Progenitor cell of endocrine pancreas (in vitro differentiated cells): ENCODE measurements at places on chromosomes 2 and 18.
A peak's percentile ranks its signal among the peaks of the same experiment; 100 is the strongest.

DNA sequence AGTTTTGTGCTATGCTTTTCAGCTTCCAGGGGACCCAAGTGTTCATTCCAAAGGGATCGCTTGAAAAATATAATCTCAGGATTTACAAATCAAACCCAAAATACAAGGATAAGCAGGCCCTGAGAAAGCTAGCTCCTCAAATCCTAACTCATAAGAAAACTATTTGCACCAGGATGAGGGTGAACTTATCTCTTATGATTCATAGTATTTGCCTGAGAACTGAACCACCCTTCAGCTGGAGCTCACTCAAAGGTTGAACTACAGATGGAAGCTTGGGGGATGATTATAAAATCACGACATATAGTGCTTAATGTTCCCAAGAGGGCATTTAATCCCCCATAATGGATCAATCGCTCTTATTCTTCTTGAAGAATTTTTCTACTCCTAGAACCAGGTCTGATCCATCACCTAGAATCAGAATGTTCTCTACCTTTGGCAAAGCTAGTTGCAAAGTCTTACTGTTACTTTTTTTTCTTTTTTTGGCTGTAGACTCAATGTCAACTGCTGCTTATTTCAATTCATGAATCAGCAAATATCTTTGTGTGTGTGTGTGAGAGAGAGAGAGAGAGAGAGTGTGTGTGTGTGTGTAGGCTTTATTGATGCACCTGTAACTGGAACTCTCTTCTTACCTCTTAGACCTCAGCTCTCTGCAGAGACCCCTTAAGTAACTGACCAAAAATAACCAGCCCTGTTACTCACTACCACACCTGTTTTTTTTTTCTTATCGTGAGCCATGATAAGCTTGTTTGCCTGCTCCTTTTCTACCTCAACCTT lies 44.8 kb downstream of the ARL4C start:
- H3K36me3 ChIP-seq, result peaks cover 1% of the 10 kb centered on the region
- H3K4me3 ChIP-seq, result no peak overlapping the region
- DNase-seq, result no peak

DNA sequence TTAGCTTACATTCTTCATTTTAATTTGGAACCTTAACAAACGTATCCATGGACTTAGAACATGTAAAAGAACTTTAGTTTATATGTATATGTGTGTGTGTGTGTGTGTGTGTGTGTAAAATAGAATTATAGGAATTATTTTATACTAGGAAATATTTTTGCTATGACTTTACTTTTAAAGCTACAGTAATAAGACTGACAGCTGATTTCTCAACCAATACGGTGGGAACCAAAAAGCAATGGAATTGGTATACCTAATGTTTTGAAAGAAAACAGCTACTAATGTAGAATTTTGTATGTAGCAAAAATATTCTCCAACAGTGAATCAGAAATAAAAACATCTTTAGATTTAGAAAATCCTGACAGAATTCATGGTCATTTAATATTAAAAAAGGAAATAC lies 146.5 kb upstream of the ARL4C start:
- peaks cover 2% of the 10 kb centered on the region for H3K36me3 ChIP-seq
- H3K4me3 ChIP-seq, result no peak overlapping the region
- H3K27ac ChIP-seq, result no peak overlapping the region
- DNase-seq, result no peak
- H3K4me1 ChIP-seq, result no peaks in the 10 kb centered on the region

DNA sequence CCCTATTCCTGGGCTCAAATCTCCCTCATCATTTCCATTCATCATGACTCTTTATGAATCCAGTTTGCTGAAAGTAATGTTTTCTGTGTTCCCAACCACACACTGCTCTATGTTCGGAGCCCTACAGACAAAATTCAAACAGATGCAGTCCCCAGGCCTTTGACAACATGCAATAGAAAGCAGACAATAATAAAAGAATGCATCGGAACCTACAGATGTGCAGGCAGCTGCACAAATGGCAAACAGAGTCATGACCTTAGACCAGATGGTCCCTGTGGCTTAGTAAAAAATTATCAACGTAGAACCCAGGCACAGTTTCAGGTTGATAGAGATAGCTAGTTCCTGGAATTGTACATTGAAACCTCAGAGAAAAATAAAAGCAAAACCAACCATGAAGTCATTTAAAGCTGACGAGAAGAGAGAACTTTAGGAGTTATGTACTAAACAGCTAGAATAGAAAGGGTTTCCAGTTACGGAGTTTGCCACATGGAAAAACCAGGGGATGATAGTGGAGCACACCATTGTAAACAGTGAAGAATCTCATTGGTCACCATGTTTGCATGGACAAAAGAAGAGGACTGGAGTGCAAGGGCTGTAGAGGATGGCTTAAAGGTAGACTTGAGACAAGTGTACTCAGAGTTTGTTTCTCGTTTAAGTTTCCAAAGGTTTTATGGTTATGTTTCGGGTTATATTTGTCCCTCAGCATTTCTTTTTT lies 23.2 kb upstream of the ACVR1 start:
- no peaks in the 10 kb centered on the region for H3K36me3 ChIP-seq
- DNase-seq, result no peak
- no peak overlapping the region for H3K4me3 ChIP-seq
- H3K4me1 ChIP-seq, result no peaks in the 10 kb centered on the region
- no peak overlapping the region for H3K27ac ChIP-seq

DNA sequence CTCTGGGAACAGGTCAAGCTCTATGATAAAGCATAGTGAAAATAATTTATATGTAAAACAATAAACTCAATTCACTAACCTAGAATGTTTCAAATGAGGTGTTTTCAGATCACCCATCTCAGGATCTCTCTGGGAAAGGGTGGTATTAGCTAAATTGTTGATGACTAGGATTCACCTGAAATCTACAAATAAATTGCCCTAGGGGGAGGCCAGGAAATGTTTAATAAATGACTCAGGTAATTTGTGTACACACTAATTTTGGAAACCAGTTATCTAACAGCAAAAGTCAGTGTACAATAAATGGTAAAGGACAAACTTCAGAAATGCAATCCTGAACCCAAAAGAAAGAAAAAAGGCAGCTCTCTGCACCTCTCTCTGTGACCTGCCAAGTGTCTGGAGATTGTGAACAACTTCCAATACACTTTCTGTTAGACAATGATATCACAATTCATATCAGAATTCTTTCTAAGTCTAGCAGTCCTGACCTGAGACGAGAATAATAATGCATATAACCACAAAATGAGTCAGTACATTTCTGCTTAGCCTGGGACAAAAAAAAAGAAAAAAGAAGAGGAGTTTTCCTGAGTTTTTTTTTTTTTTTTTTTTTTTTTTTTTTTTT lies 760.0 kb downstream of the EPHA4 start:
- no peak overlapping the region for H3K27ac ChIP-seq
- no peaks in the 10 kb centered on the region for H3K36me3 ChIP-seq
- peaks cover 4% of the 10 kb centered on the region for H3K4me1 ChIP-seq
- no peak overlapping the region for H3K4me3 ChIP-seq
- DNase-seq, result no peak

GRCh38 chr2:32810909-32811495 lies 135.8 kb upstream of the LTBP1 start:
- H3K27me3 ChIP-seq, result no peaks in the 10 kb centered on the region
- no peak overlapping the region for H3K4me3 ChIP-seq
- DNase-seq, result no peak
- H3K4me1 ChIP-seq, result no peaks in the 10 kb centered on the region

DNA sequence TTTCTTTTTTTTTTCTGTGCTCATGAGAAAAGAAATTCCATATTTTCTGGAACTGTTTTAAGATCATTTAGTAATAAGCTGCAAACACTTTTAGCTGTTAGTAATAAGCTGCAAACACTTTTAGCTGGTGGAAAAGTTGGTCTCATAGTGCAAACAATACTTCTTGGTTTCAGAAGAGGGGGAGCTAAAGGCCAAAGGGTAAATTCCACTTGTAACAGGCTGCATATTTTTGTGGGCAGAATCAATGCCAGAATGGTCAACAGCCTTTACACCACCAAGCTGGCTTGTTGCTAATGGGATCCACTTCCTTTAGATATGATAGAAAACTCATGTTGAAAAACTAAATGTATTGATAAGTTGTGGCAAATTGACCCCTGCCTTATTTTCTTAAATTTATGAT lies 356.8 kb downstream of the NR4A2 start:
- peaks cover 3% of the 10 kb centered on the region for H3K27me3 ChIP-seq
- peak overlapping the region; percentile 75 for H3K27ac ChIP-seq
- H3K4me1 ChIP-seq, result peaks cover 21% of the 10 kb centered on the region
- H3K4me3 ChIP-seq, result peak overlapping the region; percentile 31

- DNase-seq, result no peak
- no peak within 1 kb of the TSS for H3K27ac ChIP-seq
- H3K4me1 ChIP-seq, result peaks cover 17% of the 10 kb centered on the region
- no peaks in the 10 kb centered on the region for H3K27me3 ChIP-seq
Measured at GRCh38 chr2:166888180-166888579, at the start of gene XIRP2. TSS of gene XIRP2 (plus strand) at chr2:166888480. CDS start at chr2:166903483, 15,003 bp downstream.

GRCh38 chr2:26458365-26459042 lies 19.4 kb downstream of the OTOF start:
- no peak for DNase-seq
- no peak overlapping the region for H3K4me3 ChIP-seq
- H3K36me3 ChIP-seq, result no peaks in the 10 kb centered on the region
- peaks cover 15% of the 10 kb centered on the region for H3K27me3 ChIP-seq
- peaks cover 14% of the 10 kb centered on the region for H3K4me1 ChIP-seq

DNA sequence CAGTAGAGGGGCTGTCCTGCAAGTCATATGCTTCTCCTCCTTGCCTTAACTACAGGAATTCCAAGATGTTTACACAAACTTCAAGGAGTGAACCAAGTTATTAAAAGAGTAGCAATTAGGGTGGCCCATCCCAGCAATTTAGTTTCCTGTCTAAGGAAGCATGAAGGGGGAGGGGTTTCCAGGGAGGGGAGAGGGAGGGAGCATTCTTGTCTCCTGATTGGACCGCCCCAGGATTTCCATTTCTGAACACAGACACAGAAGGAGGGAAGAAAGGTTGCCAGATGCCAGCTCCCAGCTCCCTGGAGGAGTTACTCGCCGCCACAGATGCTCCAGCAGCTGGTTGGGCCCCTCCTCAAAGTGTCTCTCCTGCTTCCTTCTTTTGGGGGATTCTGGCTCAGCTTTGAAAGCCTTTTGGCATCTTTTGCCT lies 107.6 kb downstream of the TRIB2 start:
- no peak overlapping the region for H3K27ac ChIP-seq
- H3K36me3 ChIP-seq, result no peaks in the 10 kb centered on the region
- DNase-seq, result no peak
- H3K4me3 ChIP-seq, result no peak overlapping the region
- H3K4me1 ChIP-seq, result no peaks in the 10 kb centered on the region
- no peaks in the 10 kb centered on the region for H3K27me3 ChIP-seq

- H3K36me3 ChIP-seq, result peaks cover 4% of the 10 kb centered on the region
- no peak for DNase-seq
- peak overlapping the region; percentile 67 for H3K4me3 ChIP-seq
- H3K27me3 ChIP-seq, result peaks cover 25% of the 10 kb centered on the region
- peaks cover 4% of the 10 kb centered on the region for H3K4me1 ChIP-seq
Measured at GRCh38 chr2:241559323-241560161, 997 bp downstream of the BOK start.
